AML-193 (cell line): ENCODE measurements at places on chromosomes 11 and 22.
A peak's percentile ranks its signal among the peaks of the same experiment; 100 is the strongest.

GRCh38 chr22:36068776-36069344 lies 40.2 kb upstream of the RBFOX2 start:
- DNase-seq: no peak

DNA sequence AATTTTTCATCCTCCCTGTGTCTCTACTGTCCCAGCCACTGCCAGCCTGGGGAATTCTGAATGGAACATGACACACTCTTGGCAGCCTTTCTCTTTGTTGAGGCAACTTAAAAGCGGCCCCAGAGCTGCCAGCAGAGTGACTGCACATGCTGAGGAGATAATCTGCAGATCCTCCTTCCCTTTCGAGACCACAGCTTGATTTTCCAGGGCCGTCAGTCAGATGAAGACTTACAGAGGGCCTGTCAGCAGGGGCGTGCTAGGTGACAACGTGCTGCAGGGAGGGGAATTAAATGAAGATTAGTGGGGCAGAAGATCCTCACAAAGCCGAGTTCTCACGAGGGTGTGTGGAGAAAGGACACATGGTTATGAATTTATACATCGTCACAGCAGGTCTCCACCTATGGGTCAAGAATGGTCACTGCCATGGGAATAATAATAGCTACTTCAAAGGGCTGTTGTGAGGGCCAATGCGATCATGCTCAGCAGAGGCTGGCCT lies 193.5 kb upstream of the PITPNB start:
- DNase-seq: peak; percentile 17

- DNase-seq: no peak
Observed at GRCh38 chr11:7314811-7315604, 63.3 kb downstream of the SYT9 start.

- DNase-seq: no peak
Observed at GRCh38 chr22:49770547-49771265, 57.0 kb downstream of the BRD1 start.
